ENCODE measurements at places on chromosomes 5 and 9.

DNA sequence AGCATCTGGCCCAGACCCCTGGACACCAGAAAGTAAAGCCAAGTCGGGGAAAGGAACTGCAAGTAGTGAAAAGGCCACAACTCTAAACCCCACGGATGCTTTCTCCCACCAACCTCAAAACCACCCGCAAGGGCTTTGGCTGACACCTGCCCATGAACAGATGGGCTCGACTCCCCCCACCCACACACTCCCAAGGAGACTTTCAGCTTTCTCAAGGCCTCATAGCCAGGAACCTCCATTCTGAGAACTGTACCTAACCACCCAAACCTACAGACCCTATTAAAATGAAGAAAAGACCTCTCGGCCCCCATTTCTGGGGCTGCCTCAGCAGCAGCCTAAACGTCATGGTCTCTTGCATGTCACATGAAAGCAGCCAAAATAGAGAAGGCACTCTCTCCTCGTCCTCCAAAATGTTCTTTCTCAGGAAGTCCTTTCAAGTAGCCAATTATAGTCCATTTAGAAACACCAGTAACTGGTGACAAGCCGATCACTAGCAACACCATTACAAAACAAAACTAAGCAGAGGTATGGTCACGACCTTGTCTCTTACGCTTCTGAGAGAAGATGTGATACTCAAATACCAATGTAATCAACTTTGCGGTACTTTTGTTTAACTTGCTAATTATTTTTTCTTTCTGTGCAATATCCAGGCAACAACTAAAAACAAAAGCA, 2.9 kb downstream of the B4GALT1 start:
- no peak for DNase-seq

DNA sequence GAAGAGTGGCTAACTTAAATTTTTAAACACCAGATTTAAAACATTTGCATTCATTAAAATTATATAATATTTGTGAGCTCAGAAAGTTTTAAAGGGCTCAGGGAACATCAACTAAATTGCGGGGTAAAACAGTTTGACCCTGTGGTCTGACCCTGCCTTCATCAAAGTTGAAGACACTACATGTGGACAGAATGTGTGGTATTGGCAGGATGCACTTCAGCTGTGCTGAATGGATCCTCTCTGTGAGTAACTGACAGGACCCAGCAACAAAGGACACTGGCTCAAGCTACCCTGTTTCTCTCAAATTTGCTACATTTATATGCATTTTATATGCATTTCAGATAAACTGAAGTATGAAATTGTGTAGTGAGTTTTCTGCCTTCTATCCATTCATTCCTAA, 288.5 kb downstream of the ZNF608 start:
- DNase-seq = no peak

DNA sequence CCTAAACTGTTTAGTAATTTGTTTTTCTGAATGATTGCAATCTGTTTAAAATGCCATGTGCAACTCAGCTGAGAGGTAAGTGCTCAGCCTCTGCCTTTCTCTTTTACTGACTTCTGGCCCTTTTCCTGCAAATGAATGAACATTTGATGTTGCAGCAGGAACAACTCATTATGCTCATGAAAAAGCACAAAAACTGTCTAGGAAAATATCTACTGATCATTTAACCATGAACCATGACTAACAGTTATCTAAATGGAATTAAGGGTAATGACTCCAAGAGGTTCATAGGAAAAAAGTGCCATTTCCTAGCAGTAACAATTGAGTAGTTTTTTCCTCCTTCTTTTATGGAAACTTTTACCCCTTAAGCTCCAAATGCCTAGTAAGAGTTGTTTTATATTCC, 70.6 kb upstream of the ANKH start:
- no peak for DNase-seq

DNA sequence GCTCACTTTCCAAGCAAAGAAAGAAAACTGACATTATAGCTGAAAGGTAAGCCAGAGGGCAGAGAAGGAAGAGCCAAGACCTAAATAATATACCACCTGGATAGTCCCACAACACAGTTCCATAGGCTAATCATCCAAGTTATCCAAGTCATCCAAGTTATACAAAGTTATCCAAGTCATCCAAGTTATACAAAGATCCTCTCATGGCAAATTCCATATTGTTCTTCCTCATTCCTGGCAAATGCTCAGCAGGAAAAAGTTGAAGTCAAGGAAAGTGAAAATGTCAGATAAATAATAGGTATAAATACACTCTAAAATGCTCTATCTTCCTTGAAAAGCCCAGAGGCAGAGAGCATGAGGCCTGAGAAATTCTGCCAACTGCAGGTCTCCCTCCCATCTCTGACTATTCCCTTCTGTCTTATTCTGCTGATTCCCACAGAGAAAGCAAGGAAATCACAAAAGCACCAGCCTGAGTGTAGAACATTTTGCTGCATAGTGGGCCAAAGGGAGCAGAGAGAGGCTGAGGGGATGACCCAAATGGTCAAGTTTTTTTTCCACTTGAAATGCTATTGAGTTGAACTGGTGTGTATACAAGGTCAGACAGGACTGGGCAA, 12.5 kb downstream of the MCTP1 start:
- DNase-seq = no peak

- no peak for DNase-seq
Measured at GRCh38 chr9:131051592-131052517, 42.9 kb downstream of the LAMC3 start.

DNA sequence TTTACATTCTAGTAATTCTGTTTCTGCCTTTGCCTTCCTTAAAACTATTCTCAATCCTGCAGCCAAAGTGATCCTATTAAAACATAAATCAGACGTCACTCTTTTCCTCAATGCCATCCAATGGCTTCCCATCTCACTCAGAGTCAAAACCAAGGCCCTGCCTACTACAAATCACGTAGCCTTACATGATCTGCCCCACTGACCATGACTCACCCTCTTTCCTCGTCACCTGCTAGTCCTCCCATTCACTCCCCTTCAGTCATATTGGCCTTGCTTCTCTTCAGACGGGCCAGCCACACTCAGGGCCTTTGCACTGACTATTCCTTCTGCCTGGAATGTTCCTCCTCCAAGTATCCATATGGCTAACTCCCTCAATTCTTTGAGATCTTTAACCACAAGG, 39.0 kb upstream of the DMXL1 start:
- no peak for DNase-seq

- no peak for DNase-seq
Measured at GRCh38 chr9:111959468-111960359, 63.1 kb downstream of the UGCG start.

DNA sequence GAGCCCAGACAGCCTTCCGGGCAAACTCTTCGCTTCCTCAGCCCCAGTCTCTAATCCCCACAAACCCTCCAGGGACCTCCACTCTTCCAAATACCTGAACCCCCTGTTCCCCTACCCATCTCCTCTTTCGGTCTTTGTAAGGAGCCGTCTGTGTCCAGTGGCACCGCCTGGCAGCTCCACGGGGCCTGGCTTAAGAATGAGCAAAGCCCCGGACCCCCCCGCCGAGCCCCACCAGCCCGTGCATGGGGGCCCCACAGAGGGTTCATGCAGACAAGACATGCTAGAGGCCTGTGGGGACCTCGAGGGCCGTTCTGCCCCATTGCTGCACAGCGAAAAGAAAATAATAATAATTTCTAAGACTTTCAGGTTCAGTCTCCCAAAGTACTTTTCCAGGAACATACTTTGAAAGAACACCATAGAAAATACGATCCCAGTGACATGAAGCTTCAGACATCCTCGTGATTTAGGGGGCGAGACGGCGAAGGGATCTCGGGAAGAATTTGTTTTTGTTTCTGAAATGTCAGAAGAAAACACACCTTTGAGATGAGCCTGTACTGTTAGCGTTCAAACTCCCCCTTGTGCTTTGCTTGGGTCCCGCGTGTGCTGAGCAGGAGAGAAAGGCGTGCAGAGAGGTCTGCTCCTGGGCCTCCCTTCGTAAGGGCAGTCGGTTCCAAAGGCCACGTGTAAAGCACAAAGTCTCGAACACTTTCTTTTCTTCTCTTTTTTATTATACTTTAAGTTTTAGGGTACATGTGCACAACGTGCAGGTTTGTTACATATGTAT, 49.2 kb downstream of the IRX2 start:
- DNase-seq = no peak

DNA sequence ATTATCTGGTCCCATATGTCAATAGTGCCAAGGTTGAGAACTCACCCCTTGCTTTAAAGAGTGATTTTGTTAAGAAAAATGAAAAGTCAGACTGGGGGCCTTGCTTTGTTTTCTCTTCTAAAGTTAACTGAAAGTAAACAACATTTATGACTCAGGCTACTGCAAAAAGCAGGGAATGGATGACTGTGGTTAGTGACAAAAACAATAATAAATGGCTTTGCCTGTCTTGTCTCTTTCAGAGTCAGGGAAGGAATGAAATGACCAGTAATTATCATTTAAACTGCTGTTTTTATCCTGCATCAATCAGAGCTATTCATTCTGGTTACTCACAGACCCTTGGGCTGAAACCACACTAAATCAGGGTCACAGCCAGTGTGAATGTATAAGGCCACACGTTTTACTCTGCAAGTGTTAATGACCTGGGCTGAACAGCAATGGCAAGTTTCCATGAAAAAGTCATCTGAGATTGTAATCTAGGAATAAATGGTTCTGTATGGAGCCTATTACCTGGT, 112.2 kb downstream of the ZNF608 start:
- no peak for DNase-seq

DNA sequence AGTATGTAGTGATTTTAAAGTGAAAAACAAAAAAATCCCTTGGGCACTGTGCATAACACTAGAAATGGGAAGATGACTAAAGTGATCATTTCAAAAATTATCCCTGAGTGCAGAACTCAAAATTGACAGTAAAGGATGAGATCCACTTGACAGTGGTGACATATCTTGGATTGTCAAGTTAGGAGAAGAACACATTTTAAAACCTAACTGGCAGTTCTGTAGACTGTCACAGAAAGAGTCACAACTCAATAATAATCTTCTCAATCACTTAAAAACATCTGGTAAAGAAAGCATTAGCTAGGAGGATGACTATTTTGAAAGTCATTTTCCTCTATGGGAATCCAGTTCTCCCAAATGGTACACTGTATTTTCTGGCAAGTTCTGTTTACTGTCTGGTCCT, 127.1 kb downstream of the PIP5K1B start:
- no peak for DNase-seq

- DNase-seq = no peak
Measured at GRCh38 chr9:90871327-90871935, 69.8 kb downstream of the SYK start.

- no peak for DNase-seq
Measured at GRCh38 chr5:134982230-134982629, 14.5 kb downstream of the CATSPER3 start.

GRCh38 chr5:55370291-55370925, 62.6 kb downstream of the MTREX start:
- DNase-seq = no peak

- no peak for DNase-seq
Measured at GRCh38 chr5:87008751-87009560, 258.7 kb upstream of the RASA1 start.

GRCh38 chr9:134514503-134514902, 127.1 kb upstream of the COL5A1 start:
- DNase-seq = no peak

DNA sequence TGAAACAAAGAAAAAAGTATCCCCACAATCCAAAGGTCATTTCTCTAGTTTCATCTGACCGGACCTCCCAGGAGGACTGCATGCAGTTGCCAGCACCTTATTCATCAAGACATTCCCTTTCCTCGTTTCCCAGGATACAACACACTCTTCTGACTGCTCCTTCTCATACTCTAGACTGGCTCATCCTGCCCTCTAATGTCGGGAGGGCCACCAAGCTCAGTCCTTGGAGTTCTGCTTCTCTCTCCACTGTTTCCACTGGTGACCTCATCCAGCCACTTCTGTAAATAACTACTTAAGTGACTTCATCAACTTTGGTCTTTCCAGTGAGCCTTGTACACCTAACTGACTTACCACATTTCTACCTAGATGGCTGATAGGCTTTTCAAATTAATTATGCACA, 179.1 kb downstream of the EPB41L4A start:
- DNase-seq = no peak

- DNase-seq = no peak
Measured at GRCh38 chr5:20470997-20471396, 483.0 kb upstream of the CDH18 start.

- no peak for DNase-seq
Measured at GRCh38 chr5:151071848-151072629, 8.8 kb downstream of the TNIP1 start.

- DNase-seq = no peak
Measured at GRCh38 chr5:21030981-21031380, 1043.0 kb upstream of the CDH18 start.

GRCh38 chr5:94188725-94189124, 429.7 kb downstream of the KIAA0825 start:
- no peak for DNase-seq

- no peak for DNase-seq
Measured at GRCh38 chr5:5886812-5887486, 464.5 kb downstream of the ICE1 start.

DNA sequence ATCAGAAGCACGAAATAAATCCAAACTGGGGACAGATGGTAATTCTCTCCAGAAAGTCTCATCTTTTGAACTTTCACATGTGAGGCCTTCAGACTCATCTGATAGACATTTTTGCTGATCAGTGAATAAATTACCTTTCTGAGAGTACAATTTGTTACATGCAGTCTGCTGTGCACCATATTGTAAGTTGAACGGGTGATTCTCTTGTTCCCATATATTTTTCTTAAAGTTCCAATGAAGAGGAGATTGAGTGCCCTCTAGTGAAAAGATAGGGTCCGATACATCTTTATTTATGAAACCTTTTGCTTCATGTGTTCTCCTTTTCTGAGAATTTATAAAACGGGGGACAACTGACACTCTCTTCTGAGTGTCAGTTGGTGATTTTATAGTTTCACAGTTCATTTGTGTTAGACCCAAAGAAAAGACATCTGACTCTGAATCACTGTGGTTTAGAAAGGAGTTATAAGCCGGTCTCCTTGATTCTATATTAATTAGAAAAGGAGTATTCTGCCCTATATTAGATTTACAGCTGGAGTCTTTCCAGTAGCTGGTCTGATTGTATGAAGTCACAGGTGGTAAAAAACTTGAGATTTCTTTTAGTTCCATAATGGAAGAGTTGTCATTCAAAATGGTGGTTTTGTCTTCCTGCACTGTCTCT, 30.4 kb downstream of the GNG10 start:
- no peak for DNase-seq

DNA sequence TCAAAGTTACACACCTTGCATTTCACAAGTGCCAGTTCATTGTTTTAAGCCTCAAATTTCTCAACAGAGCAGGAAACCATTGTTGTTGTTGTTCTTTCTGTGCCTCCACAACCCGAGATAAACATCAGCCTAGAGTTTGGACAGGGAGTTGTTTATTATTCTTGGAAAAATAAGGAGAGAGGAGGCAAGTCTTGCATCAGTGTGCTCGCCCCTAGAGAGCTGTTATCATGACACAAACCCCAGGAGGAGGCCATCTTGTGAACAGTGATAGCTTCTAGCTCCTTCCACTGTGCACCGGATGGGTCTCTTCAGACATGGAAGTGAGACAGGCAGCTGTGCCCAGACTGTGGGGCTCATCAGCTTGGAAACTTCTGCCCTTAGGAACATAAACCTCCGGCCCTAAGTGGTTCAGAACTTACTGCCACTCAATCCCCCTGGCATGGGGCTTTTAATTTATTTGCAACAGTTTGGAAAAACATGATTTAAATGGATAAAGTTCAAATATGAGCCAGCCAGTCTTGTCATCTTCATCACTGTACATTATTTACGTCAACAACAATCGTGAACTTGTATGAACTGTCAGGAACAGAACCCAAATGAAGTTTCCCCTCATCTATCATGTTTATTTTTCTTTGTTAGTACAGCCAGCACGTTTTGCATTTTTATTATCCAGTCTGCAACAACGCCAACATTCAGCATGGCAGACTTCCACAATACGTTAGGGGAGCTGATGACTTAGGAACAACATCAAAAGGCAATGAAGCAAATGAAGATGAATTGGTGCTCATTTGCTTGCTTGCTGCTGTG, 181.7 kb upstream of the S1PR3 start:
- no peak for DNase-seq

Data from T-helper 2 cell (primary cell).